ENCODE measurements at places on chromosomes 4 and X.

DNA sequence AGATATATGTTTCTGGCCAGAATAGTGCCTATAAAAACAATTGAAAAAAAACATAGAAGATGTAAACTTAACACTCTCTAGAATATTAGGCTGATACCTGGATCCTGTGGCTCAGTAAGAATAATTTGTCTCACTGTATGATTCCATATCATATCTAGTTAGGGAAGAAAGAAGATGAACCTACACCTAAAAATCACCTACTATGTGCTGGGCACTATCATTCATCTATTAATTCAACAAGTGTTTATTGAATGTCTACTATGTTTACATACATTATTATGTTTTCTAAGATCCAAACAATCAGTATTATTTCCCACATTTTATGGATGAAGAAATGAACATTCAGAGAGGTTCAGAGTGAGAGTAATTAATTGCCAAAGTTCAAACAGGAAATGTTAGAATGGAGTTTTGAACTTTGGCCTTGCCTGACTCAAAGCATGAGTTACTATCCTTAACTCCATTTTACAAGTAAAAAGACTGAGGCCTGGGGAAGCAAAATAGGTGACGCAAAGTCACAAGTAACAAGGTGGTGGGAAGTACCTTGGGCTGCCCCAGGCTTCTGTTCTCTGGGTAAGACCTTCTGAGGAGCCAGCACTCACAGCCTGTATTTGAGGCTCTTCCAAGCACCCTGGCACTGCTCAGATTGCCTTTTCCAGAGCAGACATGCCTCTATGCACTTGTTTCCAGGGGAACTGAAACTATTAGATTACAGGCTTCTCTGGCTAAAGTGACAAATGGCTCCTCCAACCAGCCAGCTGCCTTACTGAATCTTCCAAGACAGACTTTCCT lies 111.1 kb upstream of the ACSL4 start:
- no peak for DNase-seq

DNA sequence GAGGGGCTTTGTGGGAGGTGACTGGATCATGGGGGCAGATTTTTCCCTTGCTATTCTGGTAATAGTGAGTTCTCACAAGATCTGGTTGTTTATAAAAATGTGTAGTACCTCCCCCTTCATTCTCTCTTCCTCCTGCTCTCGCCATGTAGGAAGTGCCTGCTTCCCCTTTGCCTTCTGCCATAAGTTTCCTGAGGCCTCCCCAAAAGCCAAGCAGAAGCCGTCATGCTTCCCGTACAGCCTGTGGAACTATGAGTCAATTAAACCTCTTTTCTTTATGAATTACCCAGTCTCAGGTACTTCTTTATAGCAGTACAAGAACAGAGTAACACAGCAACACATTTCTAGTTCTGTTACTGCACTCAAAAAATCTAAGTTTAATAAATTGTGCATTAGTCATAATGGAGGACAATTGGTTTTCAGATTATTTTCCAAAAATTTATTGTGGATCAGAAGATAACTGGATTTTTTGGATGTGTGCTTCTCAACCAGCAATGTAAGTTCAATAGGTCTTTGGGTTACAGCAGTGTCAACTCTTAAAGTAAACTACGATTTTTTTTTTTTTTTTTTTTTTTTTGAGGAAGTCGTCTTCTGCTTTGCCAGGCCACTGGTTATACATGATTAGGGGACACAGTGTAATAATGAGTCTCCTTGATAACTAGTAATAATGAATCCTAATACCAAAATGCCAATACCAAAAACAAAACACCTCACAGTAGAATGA lies 69.9 kb downstream of the CHIC2 start:
- DNase-seq, result no peak

GRCh38 chrX:143634309-143634662 lies 1.6 kb downstream of the SLITRK4 start:
- no peak for DNase-seq

DNA sequence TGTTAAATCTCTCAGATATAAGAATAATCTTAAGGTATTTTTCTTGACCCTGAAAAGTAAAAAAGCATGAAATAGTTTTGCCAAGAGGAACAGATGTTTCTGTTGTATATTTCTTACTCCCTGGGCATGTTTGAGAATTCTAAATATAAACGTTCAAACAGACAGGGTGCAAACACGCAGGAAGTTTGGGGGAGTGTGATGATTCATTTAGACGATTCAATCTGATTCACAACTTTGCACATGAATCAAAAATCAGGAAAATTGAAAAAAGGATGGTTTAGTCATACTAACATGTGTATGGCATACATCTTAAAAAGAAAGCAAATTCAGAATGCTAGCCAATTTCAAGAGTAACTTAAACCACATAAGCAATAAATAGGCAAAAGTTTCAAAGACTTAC lies 340.3 kb upstream of the GRID2 start:
- DNase-seq, result no peak

GRCh38 chr4:128698386-128698785 lies 111.1 kb upstream of the JADE1 start:
- DNase-seq, result no peak

DNA sequence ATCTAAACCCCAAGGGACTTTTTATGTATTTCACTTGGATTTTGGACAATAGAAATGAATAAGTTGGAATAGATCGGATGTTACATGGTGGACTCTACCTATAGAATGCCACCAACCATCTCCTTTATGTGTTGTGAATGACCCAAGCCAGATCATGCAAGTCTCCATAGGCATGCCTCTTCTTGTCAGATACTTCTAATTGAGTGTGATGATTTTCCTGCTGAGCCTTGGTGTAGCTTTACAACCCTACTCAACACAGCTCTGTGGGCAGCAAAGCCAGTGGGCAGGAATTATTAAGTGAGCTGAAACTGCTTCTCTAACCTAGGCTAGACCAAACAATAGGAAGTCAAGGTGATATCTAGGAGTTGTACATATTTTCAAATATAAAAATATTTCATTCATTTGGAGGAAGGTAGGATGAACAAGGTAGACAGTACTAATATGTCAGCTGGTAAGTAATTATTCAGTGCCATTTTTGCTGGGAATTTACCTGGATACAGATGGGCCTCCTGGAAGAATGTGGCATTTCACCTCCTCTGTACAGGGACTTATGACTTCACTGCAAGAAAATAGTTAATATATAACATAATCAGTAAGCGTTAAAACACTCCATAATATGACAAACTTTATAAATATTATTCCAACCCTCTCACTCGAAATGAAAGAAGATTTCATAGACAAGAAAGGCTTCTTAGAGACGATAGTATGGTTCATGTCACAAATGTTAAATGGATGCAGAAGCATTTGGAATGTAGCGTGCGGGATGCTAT lies 298.0 kb upstream of the FAT1 start:
- DNase-seq, result no peak

Data from D721Med (cell line).